ENCODE measurements at places on chromosomes 12 and 14. TPM values are rescaled to one million over a fixed set of nuclear protein-coding genes. Genes with fewer than 3 reads are reported as not detected.

GRCh38 chr12:52370926-52371608, 3.8 kb upstream of the KRT85 start:
- no peaks in the 10 kb centered on the region for H3K36me3 ChIP-seq
- no peak overlapping the region for H3K4me3 ChIP-seq
- no peak for DNase-seq
- H3K27ac ChIP-seq: no peak overlapping the region
- no peaks in the 10 kb centered on the region for H3K27me3 ChIP-seq

- DNase-seq: no peak
- no peaks in the 10 kb centered on the region for H3K4me1 ChIP-seq
- H3K36me3 ChIP-seq: no peaks in the 10 kb centered on the region
- no peaks in the 10 kb centered on the region for H3K27me3 ChIP-seq
- H3K4me3 ChIP-seq: no peak overlapping the region
- no peak overlapping the region for H3K27ac ChIP-seq
Measured at GRCh38 chr12:62744551-62744950, 190.4 kb downstream of the PPM1H start.

The CLEC7A gene
- 0.46 TPM for polyA plus RNA-seq

DNA sequence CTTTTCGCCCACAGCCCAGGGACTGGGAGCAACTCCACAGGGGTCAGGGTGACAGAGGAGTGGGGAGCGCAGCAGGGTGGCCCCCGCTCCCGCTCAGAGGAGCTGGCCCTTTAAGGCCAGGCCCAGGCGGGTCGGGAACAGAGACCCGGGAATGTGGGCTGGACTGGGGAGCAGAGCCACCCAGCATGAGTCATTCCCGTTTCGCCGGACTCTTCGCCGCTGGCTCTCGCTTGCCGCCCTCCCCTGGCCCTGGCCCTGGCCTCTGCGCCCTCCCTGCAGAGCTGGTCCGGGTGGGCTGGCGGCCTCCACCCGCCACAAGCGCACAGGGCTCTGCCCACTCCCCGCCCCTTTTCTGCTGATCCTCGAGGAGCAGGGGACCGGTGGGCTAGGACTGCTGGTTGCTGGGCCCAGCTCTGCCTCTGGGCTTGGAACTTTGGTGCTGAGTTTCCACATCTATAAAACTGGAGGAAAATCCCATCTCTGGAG, 92.8 kb downstream of the NINJ2 start:
- no peak overlapping the region for H3K4me3 ChIP-seq
- no peak for DNase-seq
- H3K36me3 ChIP-seq: no peaks in the 10 kb centered on the region

The RHEBL1 gene
- polyA plus RNA-seq: 10.5 TPM

- H3K4me3 ChIP-seq: no peak overlapping the region
- H3K36me3 ChIP-seq: no peaks in the 10 kb centered on the region
- H3K27me3 ChIP-seq: no peaks in the 10 kb centered on the region
- no peak for DNase-seq
- no peak overlapping the region for H3K27ac ChIP-seq
Measured at GRCh38 chr12:68772714-68773113, 26.7 kb downstream of the SLC35E3 start.

Data from CD4-positive, alpha-beta memory T cell (primary cell).